T-helper 17 cell (primary cell): ENCODE measurements at places on chromosomes 3 and 15.

GRCh38 chr15:34126522-34126921 is 24.6 kb downstream of the PGBD4 start:
- no peak for DNase-seq

- DNase-seq = no peak
Measured at GRCh38 chr3:177824841-177825240, 627.6 kb upstream of the TBL1XR1 start.

DNA sequence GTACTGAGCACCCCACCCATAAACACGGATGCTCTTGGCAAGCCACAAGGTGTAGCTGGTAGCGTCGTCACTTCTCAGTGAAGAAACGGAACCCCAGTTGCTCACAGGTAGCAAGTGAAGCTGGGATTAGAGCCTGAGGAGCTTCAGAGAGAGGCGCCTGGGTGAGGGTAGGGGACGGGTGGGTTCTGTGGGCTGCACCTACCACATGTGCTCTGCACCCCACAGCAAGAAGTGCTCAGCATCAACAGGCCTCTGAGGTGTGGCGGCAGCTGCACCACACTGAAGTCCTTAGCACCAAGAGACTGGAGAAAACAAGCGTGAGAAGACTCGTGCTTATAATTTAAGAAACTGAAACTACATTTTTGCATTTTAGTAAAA is 9.8 kb downstream of the MAP6D1 start:
- no peak for DNase-seq

DNA sequence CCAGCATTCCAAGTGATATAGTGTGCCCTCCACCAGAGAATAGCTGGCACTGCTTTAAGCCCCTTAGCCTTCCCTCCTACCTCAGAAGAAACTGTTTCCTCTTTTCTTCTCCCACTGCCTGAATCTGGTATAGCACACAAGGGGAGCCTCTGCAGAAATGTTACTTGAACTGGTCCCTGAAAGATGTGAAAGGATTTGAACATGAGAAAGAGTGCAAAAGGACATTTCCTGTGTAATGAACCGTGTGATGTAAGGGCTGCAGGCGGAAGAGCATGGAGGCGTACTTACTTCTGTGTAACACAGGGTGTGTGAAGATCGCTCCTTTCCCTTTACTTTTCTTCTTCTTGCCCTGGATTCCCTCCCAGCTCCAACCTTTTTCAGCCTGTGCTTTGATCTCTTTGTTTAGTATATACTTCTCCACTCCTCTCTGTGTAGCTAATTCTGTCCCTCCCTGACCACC is 8.4 kb downstream of the TMOD3 start:
- DNase-seq = no peak
